ENCODE measurements at places on chromosomes 3 and 15. TPM values are rescaled to one million over a fixed set of nuclear protein-coding genes. Genes with fewer than 3 reads are reported as not detected.
A peak's percentile ranks its signal among the peaks of the same experiment; 100 is the strongest.

- H3K36me3 ChIP-seq: peaks cover 14% of the 10 kb centered on the region
- no peak overlapping the region for H3K27ac ChIP-seq
- H3K4me3 ChIP-seq: peak overlapping the region; percentile 2
- peaks cover 15% of the 10 kb centered on the region for H3K4me1 ChIP-seq
- no peak for DNase-seq
These were observed 19.7 kb downstream of the FAN1 start for GRCh38 chr15:30923429-30923828.

DNA sequence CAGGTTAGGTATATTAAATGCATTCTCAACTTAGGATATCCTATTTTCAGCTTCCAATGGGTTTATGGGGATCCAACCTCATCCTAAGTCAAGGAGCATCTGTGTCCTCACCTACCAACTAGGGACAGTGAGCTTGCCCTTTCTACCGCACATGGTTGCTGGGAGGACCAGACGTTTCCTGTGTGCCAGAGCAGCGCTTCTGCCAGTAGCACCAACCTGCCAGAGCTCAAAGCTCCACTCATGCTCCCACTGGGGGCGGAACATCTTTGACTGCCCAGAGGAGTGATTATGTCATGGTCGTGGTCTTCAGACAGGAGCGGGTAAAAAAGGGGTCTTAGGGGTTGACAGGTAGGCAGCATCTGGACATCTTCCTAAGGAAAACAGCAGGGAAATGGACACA, 24.7 kb downstream of the XPC start:
- H3K4me1 ChIP-seq: no peaks in the 10 kb centered on the region
- H3K36me3 ChIP-seq: peaks cover 50% of the 10 kb centered on the region
- no peak for DNase-seq
- peaks cover 6% of the 10 kb centered on the region for H3K27me3 ChIP-seq
- no peak overlapping the region for H3K27ac ChIP-seq

GRCh38 chr3:197295871-197296270, 2.5 kb downstream of the DLG1 start:
- H3K36me3 ChIP-seq: peaks cover 12% of the 10 kb centered on the region
- H3K27ac ChIP-seq: no peak overlapping the region
- DNase-seq: no peak
- peaks cover 3% of the 10 kb centered on the region for H3K27me3 ChIP-seq

DNA sequence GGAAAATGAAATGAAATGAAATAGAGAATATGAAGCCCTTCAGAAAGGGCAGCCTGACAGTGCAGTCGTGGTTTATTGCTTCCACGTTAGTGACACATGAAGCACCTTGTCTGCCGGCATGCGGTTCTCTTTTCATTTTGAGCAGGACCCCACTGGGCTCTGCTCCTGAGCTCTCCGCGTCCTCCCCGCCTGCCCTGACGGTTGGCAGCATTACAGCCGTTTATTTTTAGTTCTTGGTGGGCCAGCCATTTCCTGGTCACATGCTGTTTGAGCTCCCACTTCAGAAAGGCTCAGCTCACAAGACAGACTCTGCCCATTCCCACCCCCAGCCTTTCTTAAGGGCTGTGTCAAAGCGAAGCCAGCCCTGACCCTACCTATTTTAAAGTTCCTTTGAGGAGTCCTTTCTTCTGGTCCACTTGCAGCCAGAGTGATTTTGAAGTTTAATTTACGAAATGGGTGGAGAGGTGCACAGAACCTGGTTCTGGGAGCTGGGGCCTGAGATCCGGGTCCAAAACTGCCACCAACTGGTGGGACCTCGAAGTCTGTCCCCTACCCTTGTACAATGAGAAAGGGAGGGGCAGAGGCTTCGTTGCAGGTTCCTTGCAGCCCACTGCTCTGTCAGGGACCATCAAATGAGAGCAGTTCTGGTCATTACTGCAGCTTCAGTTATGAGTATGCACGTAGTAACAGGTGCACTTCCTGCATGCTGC, 60.1 kb downstream of the MGLL start:
- H3K4me3 ChIP-seq: no peak overlapping the region
- H3K4me1 ChIP-seq: peaks cover 2% of the 10 kb centered on the region
- H3K27ac ChIP-seq: no peak overlapping the region
- peaks cover 3% of the 10 kb centered on the region for H3K36me3 ChIP-seq
- DNase-seq: no peak

- no peaks in the 10 kb centered on the region for H3K4me1 ChIP-seq
- DNase-seq: no peak
- no peaks in the 10 kb centered on the region for H3K27me3 ChIP-seq
- H3K36me3 ChIP-seq: no peaks in the 10 kb centered on the region
- no peak overlapping the region for H3K27ac ChIP-seq
These were observed 167.2 kb downstream of the SPATA16 start for GRCh38 chr3:172973799-172974198.

- H3K27ac ChIP-seq: no peak overlapping the region
- H3K36me3 ChIP-seq: no peaks in the 10 kb centered on the region
- peaks cover 15% of the 10 kb centered on the region for H3K4me1 ChIP-seq
- H3K4me3 ChIP-seq: no peak overlapping the region
- no peaks in the 10 kb centered on the region for H3K27me3 ChIP-seq
These were observed 76.7 kb downstream of the MITF start for GRCh38 chr3:69815970-69816369.

GRCh38 chr3:42210726-42211125, 55.3 kb downstream of the CCK start:
- peaks cover 36% of the 10 kb centered on the region for H3K36me3 ChIP-seq
- H3K27ac ChIP-seq: no peak overlapping the region
- no peak for DNase-seq
- peaks cover 22% of the 10 kb centered on the region for H3K4me1 ChIP-seq
- peaks cover 7% of the 10 kb centered on the region for H3K27me3 ChIP-seq

GRCh38 chr3:166209701-166210100, 372.5 kb upstream of the BCHE start:
- H3K4me3 ChIP-seq: no peak overlapping the region
- H3K36me3 ChIP-seq: no peaks in the 10 kb centered on the region
- peak overlapping the region; percentile 98 for H3K27ac ChIP-seq
- H3K27me3 ChIP-seq: no peaks in the 10 kb centered on the region
- no peak for DNase-seq
- H3K4me1 ChIP-seq: peaks cover 6% of the 10 kb centered on the region

GRCh38 chr15:70029297-70029701, 68.4 kb downstream of the TLE3 start:
- peaks cover 2% of the 10 kb centered on the region for H3K27me3 ChIP-seq
- DNase-seq: no peak
- no peaks in the 10 kb centered on the region for H3K4me1 ChIP-seq
- H3K36me3 ChIP-seq: no peaks in the 10 kb centered on the region
- H3K4me3 ChIP-seq: no peak overlapping the region
- no peak overlapping the region for H3K27ac ChIP-seq

- no peaks in the 10 kb centered on the region for H3K27me3 ChIP-seq
- no peak overlapping the region for H3K27ac ChIP-seq
- H3K4me3 ChIP-seq: no peak overlapping the region
- DNase-seq: no peak
These were observed 39.2 kb upstream of the RBP1 start for GRCh38 chr3:139578783-139579182.

DNA sequence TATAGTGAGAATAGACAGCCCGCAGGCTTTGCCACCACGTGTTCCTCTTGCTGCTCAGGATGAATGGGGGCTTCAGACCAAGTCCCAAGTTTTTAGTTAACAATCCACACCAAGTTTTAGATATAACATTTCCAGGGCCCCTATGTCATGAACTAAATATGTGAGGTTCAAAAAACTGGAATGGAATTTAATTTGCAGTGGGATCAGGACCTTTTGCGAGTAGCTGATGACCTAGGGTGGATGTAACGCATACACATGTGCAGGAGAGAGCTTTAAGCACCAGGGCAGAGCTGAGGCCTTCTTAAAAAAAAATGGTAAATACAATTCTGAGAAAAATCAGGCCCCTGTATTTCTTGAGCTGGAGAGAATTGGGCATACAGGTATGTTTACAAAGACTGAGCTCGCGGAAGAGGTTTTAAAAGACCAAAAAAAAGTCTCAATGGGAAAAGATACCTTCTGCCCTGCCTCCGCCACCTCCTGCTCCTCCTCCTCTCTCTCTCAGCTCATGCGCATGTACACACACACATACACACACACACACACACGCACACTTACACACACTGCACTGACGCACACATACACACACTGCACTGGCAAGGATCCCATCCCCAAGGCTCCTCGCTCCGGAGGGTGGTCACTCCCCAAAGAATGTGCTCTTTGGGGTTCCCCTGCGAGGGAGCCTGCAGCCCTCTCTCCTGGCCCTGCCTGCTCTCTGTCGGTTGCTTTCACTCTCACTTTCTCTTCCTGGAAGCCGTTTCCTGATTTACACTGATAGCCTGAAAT, 48.2 kb upstream of the IGF1R start:
- H3K4me3 ChIP-seq: no peak overlapping the region
- peaks cover 11% of the 10 kb centered on the region for H3K4me1 ChIP-seq
- H3K27ac ChIP-seq: no peak overlapping the region
- H3K27me3 ChIP-seq: no peaks in the 10 kb centered on the region

DNA sequence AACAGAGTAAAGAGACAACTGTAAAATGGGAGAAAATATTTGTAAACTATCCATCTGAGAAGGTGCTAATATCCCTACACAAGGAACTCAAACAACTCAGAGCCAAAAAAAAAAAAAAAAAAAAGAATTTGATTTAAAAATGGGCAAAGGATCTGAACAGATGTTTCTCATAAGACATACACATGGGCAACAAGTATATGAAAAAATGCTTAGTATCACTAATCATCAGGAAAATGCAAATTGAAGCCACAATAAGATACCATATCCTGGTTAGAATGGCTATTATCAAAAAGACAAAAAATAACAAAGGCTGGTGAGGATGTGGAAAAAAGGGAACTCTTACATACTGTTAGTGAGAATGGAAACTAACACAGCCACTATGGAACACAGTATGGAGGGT, 36.2 kb downstream of the TXNRD3 start:
- DNase-seq: no peak
- no peaks in the 10 kb centered on the region for H3K36me3 ChIP-seq
- H3K4me3 ChIP-seq: no peak overlapping the region

- no peaks in the 10 kb centered on the region for H3K27me3 ChIP-seq
- no peaks in the 10 kb centered on the region for H3K36me3 ChIP-seq
- H3K4me3 ChIP-seq: no peak overlapping the region
- peaks cover 5% of the 10 kb centered on the region for H3K4me1 ChIP-seq
- no peak for DNase-seq
These were observed 83.5 kb upstream of the CFAP20DC start for GRCh38 chr3:59133311-59133710.

DNA sequence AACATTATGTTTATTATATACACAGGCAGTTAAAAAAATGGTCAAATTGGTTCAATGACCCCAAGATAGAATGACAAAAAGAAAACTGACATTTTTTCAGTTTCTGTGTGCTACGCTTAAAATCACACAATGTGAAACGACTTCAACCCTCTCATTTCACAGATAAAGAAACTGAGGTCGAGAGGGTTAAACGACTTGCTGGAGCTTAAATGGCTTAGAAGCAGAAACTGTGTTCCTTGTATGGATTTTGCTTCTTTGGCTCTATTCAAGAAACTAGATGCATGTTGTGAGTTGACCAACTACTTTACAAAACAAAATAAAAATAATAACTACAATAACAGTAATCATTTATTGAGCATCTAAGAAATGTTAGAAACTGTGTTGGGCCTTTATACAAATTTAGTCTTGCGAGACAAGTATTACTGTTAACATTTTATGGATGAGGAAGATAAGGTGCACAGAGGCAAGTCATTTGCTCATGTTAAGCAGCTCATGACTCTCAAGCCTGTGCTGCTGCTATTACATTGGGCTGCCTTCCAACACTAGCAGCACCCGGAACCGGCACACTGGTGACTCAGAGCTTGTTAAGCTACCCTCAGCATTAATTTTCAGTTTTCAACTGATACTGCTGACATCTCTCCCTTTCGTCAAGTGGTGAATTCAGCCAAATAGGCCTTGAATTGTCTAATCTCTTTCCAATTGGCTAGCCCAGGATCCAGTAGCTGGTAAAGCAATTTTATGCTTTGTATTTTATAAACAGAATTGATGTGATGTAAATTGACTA, 487.6 kb downstream of the NAALADL2 start:
- H3K4me1 ChIP-seq: peaks cover 4% of the 10 kb centered on the region
- DNase-seq: no peak
- no peak overlapping the region for H3K27ac ChIP-seq
- H3K4me3 ChIP-seq: no peak overlapping the region
- H3K36me3 ChIP-seq: no peaks in the 10 kb centered on the region

- H3K4me1 ChIP-seq: peaks cover 4% of the 10 kb centered on the region
- no peak for DNase-seq
- no peak overlapping the region for H3K27ac ChIP-seq
- peaks cover 8% of the 10 kb centered on the region for H3K36me3 ChIP-seq
- H3K4me3 ChIP-seq: no peak overlapping the region
These were observed 10.7 kb downstream of the VPS8 start for GRCh38 chr3:184822654-184823053.

DNA sequence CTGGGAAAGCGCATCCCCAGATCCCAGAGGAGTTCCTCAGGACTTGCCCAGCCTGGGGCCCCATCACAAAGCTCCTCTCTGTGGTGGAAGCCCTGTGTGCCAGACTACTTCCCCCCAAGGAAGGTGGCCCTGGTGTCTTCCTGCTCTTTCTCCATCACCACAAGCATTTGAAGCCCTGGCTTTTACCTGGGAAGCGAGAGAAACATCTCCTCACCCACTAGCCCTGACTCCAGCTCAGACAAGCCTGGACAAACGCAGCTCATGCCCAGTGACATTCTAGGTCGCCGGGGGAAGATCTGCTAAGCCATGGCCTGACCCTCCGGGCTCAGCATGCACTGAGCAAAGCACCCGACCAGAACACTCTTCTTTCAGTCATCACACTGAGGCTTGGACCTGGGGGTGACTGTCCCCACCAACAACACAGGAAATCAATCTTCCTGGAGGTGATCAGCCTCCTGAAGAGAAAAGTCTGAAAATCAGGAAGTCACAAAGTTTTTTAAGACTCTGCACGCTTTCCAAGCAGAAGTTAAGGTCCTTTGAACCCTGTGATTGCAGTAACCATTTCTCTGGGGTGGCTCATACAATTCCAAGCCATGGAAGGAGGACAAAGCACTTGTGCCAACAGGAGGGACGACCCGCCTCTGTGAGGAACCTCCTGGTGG, 40.8 kb downstream of the KLHL25 start:
- DNase-seq: no peak
- no peak overlapping the region for H3K4me3 ChIP-seq
- H3K27me3 ChIP-seq: peaks cover 24% of the 10 kb centered on the region
- H3K27ac ChIP-seq: no peak overlapping the region
- H3K4me1 ChIP-seq: peaks cover 31% of the 10 kb centered on the region
- H3K36me3 ChIP-seq: peaks cover 20% of the 10 kb centered on the region

DNA sequence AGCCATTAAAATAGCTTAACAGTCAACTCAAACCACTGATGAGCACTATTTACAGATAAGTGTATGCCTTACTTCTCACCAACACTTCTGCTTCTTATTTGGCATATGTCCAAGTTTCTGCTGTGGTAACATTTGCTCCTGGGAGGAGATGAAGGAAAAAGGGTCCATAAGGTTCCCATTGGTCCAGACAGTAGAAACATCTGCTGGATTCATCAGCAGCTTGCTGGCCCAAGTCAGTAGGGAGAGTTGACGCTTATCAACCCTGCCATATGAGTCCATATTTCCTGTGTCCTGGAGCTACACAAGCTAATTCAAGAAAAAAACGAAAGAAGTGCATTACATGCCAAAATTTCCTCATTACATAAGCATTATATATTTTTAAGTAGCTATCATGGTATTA, 824.5 kb downstream of the CADM2 start:
- no peak overlapping the region for H3K27ac ChIP-seq
- H3K4me3 ChIP-seq: no peak overlapping the region
- H3K36me3 ChIP-seq: no peaks in the 10 kb centered on the region
- H3K27me3 ChIP-seq: no peaks in the 10 kb centered on the region
- no peaks in the 10 kb centered on the region for H3K4me1 ChIP-seq

Gene ADAMTS9
- 261 TPM for total RNA-seq

Gene COL6A6
- 0.49 TPM for total RNA-seq

Gene IGF2BP2
- 165 TPM for total RNA-seq

Gene SH2D7
- total RNA-seq: not detected

Gene ETV5
- total RNA-seq: 40.6 TPM

Gene CSPG4
- 0.18 TPM for total RNA-seq

Data from endothelial cell (in vitro differentiated cells).